ENCODE measurements at places on chromosomes 4 and X.

GRCh38 chr4:20269320-20269719, 17.6 kb downstream of the SLIT2 start:
- DNase-seq: no peak

DNA sequence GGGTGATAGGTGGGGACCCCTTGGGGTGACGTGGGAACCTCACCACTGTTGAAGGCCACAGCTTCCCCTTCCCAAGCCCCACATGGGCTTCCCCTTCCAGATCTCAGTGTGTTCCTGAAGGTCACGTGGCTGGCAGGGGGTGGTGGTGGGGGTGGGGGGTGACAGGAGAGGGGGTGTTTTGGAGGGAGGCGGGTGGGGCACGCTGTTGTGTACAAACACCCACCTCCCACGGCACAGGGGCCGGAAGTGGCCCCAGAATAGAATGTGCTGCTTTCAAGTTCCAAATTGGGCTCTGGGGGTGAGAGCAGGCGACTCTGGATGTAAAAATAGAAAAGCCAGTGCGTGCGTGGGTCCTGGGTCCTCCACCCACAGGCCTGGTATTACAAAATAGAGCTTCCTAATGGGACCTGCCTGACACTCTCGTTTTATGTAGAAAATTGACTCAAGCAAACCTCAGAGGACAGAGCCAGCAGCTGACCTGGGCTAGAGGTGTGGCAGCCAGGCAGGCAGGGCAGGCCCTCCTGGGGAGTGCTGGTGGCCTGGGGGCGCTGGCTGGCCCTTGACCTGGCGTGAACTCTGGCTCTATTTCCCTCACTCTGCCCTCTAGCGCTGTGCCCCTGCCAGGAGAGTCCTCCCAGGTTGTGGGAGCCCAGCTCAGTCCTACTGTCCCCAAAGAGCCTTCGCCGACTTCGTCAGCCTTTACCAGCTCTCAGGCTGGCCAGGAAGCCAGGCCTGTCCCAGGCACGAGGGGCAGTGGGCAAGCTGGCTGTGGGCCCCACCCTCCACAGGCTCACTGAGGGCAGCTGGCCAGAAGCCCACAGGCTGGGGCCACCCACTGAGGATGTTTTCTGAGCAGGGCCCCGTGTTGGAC, 5.4 kb upstream of the SH3BP2 start:
- DNase-seq: peak; percentile 65

DNA sequence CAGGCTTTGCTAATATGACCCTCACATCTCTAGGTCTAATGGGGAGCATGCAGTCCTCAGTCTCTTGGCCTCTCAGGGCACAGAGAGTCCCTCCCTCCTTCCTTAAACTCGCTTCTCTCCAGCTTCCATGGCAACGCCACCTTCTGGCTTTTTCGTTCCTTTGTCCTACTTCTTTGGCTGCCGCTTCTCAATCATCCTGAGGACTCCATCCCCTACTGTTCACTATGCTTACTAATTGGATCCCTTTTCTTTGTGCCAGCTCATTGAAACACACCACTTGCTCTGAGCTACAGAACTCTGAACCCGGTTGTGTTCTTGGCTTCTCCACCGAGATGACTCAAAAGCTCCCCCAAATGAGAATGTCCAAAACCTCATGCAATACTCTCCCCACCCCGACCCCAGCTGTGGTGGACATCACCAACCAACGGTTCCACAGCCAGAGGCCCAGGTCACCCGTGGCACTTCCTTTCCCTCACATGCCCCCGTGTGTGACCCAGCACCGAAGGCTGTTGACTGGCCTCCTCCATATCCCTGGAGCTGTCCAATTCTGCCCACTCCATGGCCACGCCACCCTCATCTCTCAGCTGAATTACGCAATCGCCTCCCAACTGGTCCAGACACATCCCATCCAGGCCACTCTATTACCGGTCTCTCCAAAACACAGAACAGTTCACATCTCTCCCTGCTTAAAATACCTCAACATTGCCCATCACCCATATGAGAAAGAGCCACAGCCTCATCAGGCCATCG, 34.7 kb downstream of the CRMP1 start:
- DNase-seq: no peak

GRCh38 chr4:38768968-38769394, 13.8 kb downstream of the TLR10 start:
- DNase-seq: no peak

- DNase-seq: no peak
These were observed 17.2 kb downstream of the SLC39A8 start for GRCh38 chr4:102328045-102328444.

DNA sequence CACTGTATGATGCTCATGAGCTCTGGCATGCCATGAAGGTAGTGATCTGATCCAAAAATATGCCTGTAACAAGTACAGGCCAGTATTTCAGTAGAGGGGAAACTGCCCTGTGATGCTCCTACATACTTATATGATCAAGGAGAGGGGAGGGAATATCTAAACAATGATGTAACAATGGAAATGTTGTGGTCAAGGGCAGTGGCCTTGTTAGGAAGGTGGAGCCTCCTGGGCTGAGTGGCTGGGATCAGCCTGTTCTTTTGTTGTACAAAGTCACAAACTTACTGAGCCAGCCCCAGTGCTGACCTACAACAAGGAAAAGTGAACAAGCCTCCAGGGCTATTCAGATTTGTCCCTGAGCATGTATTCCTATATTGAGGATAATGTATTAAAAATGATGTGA, 70.3 kb downstream of the ANXA10 start:
- no peak for DNase-seq

DNA sequence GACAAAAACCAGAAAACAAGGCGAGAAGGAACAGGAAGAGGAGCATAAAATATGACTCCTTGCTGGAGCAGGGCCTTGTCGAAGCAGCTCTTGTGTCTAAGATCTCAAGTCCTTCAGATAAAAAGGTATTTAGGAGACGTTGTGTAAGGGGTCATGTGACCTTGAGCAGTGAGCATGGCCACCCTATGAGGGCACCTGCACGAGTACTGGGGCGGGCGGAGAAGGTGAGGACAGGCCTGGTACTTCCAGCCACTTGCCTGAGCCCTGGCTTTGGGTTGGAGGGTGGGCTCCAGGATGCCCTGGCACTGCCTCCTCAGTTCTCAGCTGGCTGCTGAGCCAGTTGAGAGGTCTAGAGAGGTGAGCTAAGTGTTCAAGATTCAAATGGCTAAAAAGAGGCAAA, 29.9 kb downstream of the NSD2 start:
- DNase-seq: no peak

GRCh38 chr4:139624441-139625092, 41.1 kb upstream of the MGST2 start:
- no peak for DNase-seq

GRCh38 chr4:179607003-179607402, 2164.8 kb upstream of the AGA start:
- no peak for DNase-seq

DNA sequence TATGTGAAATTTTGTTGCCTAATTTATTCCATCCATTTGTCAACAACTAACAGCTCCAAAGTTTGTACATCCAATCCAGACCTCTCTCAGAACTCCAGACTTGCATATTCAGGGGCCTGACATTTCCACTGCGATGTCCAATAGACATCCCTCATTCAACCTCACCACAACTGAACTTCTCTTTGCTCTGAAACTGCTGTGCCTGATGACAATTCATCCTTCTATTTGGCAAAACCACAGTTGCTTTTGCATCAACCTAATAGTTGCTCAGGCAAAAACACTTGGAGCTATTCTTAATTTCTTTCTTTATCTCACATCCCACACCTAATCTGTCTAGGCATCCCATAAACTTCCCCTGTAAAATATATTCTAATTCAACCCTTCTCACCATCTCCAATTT, 56.5 kb downstream of the ANTXR2 start:
- no peak for DNase-seq

DNA sequence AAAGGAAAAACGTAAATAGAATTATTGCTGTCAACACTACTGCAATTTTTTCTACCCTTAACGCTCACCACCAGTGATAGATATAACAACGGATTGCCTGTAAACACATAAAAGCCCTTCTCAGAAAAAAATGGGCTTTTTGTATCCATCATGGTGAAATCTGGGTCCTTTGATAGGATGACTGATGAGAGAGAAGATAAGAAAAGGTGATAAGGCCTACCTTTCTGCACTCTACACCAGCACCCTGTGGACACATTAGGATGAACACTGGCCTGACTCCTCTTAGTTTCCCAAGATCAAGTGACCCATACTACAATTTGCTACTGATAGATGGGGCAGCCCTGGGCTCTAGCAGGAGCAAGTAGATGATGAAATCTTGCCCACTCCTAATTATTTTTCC, 112.3 kb upstream of the RAP2C start:
- no peak for DNase-seq

DNA sequence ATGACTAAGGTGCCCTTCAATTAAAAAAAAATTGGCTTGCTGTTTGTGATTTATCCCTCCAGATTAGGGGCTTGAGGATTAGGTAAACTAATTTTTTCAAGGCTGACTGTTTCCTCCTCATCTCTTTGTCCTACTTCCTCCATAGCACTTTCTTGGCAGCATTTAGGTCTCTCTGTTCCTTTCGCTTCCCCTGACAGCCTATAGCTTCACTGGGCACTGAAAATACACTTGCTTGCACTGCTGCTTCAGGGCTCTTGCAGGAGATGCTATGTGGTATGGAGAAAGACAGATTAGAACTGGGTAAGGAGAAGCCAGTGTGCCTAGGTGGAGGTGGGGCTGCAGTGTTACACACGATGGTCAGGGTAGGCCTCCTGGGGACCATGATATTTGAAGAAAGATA, 112.3 kb upstream of the SFRP2 start:
- DNase-seq: no peak

- no peak for DNase-seq
These were observed 254.5 kb upstream of the ADGRL3 start for GRCh38 chr4:60945641-60946040.

Data from thymus (tissue), 14 donors.